Astrocyte (in vitro differentiated cells and primary cell): ENCODE measurements at places on chromosomes 2 and 18. TPM values are rescaled to one million over a fixed set of nuclear protein-coding genes. Genes with fewer than 3 reads are reported as not detected.
A peak's percentile ranks its signal among the peaks of the same experiment; 100 is the strongest.

DNA sequence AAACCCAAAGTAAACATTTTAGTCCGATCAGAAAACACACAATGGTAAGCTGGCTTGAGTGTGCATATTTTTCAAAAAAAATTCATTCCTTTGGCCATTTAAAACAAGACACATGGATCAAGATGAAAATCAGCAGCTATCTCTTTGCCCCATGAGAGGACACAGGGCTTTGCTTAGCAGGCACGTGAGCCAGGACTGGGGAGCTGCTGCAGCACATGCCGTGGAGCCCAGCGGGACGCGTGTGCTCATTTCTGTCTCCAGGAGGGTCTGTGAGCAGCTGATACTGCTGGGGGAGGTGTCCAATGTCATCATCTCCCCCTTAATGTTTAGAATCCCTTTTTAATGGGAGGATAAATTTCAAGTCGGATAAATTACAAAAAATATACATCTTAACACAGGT is 49.8 kb upstream of the CNGA3 start:
- H3K36me3 ChIP-seq: no peaks in the 10 kb centered on the region
- no peak for DNase-seq
- no peaks in the 10 kb centered on the region for H3K4me1 ChIP-seq
- no peak overlapping the region for H3K4me3 ChIP-seq
- no peak overlapping the region for H3K27ac ChIP-seq

DNA sequence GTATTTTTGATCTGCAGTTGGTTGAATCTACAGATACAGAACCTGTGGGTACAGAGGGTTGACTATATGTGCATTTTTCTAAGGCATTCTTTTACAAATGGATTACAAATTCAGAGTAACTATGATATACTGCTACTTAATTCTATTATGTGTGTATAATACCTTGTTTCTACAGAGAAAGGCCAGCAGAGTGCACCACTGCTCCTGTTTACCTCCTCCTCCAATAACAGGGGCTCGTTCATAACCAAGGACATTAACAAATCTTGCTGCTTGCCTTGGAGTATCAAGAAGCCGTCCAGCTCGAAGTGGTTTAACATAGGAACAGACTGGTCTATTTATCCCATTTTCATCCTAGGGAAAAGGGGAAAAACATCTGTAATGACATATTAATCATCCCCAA is 16.4 kb downstream of the CEP76 start:
- no peak for DNase-seq
- H3K27me3 ChIP-seq: no peaks in the 10 kb centered on the region
- H3K36me3 ChIP-seq: no peaks in the 10 kb centered on the region
- no peak overlapping the region for H3K27ac ChIP-seq
- H3K4me3 ChIP-seq: no peak overlapping the region

DNA sequence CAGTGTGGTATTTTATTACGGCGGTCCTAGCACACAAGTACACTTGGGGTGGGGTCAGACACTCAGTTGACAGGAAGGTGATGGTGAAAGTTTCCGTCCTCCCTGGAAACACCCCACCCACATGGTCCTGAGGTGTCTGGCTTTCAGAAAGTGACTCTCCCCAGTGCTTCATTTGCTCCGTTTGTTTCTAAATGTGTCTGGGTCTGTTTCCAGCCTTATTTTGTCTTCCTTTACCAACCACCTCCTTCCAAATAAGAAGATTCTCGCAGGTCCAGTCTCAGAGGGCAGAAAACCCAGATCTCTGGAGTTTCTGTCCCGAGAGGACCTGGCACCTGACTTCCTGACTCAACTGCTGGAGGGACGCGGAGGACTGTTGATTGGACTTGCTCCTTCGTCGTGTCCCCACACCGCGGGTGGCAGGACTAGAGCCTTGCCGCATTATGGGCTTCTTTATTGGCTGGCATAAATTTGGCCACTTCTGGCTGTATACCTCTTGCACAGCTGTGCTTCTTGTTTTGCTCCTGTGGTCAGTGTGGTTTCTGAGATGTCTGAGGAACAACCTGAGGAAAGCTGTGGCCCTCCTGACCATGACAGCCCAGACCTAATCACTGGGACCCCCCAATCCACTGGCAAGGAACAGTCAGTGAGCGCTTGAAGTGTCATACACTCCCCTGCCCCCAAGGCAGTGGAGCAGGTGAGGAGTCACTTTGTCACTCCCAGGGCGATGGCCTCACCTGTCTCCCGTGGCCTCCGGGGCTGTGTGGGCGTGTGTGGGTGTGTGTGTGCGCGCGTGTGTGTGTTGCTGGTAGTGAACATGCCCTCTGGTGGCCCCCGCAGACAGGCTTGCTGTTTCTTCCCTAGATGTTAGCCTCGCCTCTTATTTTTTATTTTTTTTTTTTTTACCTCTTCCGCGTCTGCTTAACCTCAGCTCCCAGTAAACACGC is 45.6 kb downstream of the MEX3C start:
- H3K4me1 ChIP-seq: peaks cover 4% of the 10 kb centered on the region
- no peak overlapping the region for H3K27ac ChIP-seq

DNA sequence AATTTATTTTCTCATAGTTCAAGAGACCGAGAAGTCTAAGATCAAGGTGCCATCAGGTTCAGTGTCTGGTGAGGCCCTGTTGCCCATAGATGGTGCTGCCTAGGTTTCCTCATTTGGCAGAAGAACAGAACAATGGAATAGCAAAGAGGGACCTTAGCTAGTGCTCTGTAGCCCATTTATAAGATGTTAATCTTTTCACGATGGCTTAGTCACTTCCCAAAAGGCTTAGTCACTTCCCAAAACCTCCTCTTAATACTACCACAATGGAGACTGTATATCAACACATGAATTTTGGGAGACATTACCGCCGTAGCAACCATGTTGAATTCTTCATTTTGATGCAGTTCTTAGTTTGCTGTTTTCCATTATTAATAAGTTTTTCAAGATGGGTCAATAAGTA is 246.3 kb upstream of the NRP2 start:
- no peaks in the 10 kb centered on the region for H3K4me1 ChIP-seq
- no peak overlapping the region for H3K4me3 ChIP-seq
- no peak overlapping the region for H3K27ac ChIP-seq
- no peaks in the 10 kb centered on the region for H3K36me3 ChIP-seq
- peak; percentile 53 for DNase-seq
- no peaks in the 10 kb centered on the region for H3K27me3 ChIP-seq

DNA sequence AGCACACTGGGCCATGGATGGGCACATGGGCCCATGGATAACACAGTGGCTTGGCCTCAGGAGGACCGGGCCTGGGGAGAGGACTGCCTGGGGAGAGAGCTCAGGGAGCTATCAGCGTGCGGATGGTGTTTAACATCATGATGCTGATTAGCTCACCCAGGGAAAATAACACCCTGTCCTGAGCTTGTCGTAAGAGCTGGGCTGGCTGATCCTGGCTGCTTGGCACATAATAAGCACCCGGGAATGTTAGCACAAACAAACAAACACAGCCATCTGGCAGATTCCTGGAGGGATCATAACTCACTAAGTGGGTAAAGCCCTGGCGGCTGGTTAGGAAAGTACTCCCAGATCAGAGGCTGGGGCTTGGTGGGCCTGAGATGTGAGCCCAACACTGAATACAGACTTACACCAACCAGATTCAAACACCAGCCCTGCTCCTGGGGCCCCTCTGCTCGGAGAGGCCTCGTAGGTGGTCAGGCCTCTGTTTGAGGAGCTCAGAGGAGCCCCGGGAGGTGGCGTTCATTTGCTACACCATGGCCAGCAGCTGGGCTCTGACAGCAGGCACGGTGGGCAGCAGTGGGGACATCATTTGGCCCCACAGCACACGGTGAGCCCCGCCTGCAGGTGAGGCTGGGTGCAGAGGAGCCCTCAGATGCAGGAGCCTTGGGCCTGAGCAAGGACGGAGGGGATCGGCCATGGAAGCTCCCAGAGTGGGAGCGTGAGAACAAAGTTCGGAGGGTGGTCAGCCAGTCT is 193.4 kb upstream of the HDAC4 start:
- H3K27me3 ChIP-seq: no peaks in the 10 kb centered on the region
- no peak overlapping the region for H3K27ac ChIP-seq
- no peaks in the 10 kb centered on the region for H3K36me3 ChIP-seq

DNA sequence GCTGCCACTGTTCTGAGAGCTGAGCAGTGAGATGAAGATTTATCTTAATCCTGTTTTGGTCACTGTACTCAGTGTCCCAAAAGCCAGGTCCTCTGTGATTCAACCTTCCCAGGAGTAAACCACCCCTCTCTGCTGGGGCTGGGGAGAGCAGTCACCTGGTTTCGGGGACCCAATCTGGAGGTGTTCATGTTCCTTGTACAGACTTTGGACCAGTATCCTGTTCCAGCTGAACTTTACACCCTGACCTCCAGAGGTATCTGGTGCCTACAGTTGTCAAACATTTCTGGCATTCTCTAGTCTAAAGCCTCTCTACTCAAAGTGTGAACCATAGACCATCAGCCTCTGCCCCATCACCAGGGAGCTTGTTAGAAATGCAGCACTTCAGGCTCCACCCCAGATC is 22.1 kb downstream of the CERS6 start:
- H3K27ac ChIP-seq: no peak overlapping the region
- DNase-seq: no peak
- no peaks in the 10 kb centered on the region for H3K27me3 ChIP-seq
- no peak overlapping the region for H3K4me3 ChIP-seq
- H3K36me3 ChIP-seq: no peaks in the 10 kb centered on the region
- H3K4me1 ChIP-seq: no peaks in the 10 kb centered on the region

GRCh38 chr2:73291461-73292315 is 1.7 kb downstream of the EGR4 start:
- DNase-seq: no peak
- no peak overlapping the region for H3K27ac ChIP-seq
- H3K27me3 ChIP-seq: peaks cover 91% of the 10 kb centered on the region
- no peaks in the 10 kb centered on the region for H3K36me3 ChIP-seq
- peaks cover 7% of the 10 kb centered on the region for H3K4me1 ChIP-seq

GRCh38 chr2:25090801-25091200 is 48.9 kb downstream of the EFR3B start:
- H3K4me3 ChIP-seq: no peak overlapping the region
- no peak overlapping the region for H3K27ac ChIP-seq
- H3K36me3 ChIP-seq: no peaks in the 10 kb centered on the region
- H3K4me1 ChIP-seq: no peaks in the 10 kb centered on the region
- H3K27me3 ChIP-seq: no peaks in the 10 kb centered on the region

DNA sequence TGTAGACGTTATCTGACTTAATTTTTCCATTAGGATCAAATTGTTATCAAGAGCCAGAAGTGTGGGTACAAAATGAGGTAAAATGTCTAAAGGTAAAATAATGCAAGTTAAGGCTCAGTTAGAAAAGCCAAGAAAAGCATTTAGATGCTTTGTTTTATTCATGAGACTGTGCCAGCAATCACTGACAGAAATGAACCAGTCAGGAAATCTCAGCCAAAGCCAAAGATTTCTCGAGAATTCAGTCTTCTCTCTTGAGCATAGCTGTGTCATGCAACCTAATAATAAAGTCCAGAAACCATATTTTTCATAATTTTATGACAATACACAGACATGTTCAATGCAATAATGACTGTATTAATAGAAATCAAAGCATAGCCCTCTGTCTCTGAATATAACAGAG is 43.5 kb upstream of the ZNF397 start:
- no peak for DNase-seq
- H3K36me3 ChIP-seq: no peaks in the 10 kb centered on the region
- no peaks in the 10 kb centered on the region for H3K4me1 ChIP-seq
- H3K27me3 ChIP-seq: no peaks in the 10 kb centered on the region

Gene PSMG2
- total RNA-seq: 57.4 and 60.1 TPM in 2 replicates

Gene GAL3ST2
- total RNA-seq: not detected in 2 replicates

Gene EGR4
- total RNA-seq: not detected in 2 replicates

Gene ATP8B1
- total RNA-seq: 6.9 and 10.4 TPM in 2 replicates
